ENCODE measurements at places on chromosomes 4 and X. TPM values are rescaled to one million over a fixed set of nuclear protein-coding genes. Genes with fewer than 3 reads are reported as not detected.
A peak's percentile ranks its signal among the peaks of the same experiment; 100 is the strongest.

- H3K27me3 ChIP-seq: no peaks in the 10 kb centered on the region
- no peaks in the 10 kb centered on the region for H3K36me3 ChIP-seq
- H3K4me3 ChIP-seq: no peak overlapping the region
- no peak for DNase-seq
These were observed 104.2 kb upstream of the TLR2 start for GRCh38 chr4:153579872-153580271.

GRCh38 chr4:105246712-105247111 lies 100.0 kb downstream of the TET2 start:
- H3K36me3 ChIP-seq: peaks cover 6% of the 10 kb centered on the region
- no peak for DNase-seq
- no peaks in the 10 kb centered on the region for H3K4me1 ChIP-seq
- H3K4me3 ChIP-seq: no peak overlapping the region
- H3K27ac ChIP-seq: no peak overlapping the region

- no peaks in the 10 kb centered on the region for H3K4me1 ChIP-seq
- no peak overlapping the region for H3K27ac ChIP-seq
- no peak for DNase-seq
- H3K36me3 ChIP-seq: no peaks in the 10 kb centered on the region
- no peaks in the 10 kb centered on the region for H3K27me3 ChIP-seq
These were observed 71.8 kb downstream of the RTL9 start for GRCh38 chrX:110430293-110431076.

DNA sequence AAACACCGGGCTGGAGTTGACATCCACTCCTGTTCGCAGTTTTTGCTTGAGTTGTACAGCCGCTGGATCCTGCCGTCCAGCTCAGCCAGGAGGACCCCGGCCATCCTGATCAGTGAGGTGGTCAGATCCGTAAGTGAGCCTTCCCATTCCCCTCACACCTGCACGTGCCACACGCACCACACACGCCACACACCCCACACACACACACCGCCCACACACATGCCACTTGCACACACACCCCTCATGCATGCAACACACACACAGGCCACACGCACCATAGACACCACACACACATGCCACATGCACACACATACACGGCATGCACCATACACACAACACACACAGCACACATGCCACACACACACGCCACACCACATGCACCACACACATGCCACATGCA lies 20.1 kb upstream of the MSANTD1 start:
- H3K27ac ChIP-seq: no peak overlapping the region
- H3K4me1 ChIP-seq: no peaks in the 10 kb centered on the region
- H3K4me3 ChIP-seq: no peak overlapping the region
- H3K27me3 ChIP-seq: no peaks in the 10 kb centered on the region
- no peak for DNase-seq

GRCh38 chr4:159937595-159937994 lies 834.7 kb downstream of the RAPGEF2 start:
- DNase-seq: no peak
- H3K4me1 ChIP-seq: no peaks in the 10 kb centered on the region
- H3K36me3 ChIP-seq: no peaks in the 10 kb centered on the region
- no peaks in the 10 kb centered on the region for H3K27me3 ChIP-seq
- no peak overlapping the region for H3K27ac ChIP-seq

DNA sequence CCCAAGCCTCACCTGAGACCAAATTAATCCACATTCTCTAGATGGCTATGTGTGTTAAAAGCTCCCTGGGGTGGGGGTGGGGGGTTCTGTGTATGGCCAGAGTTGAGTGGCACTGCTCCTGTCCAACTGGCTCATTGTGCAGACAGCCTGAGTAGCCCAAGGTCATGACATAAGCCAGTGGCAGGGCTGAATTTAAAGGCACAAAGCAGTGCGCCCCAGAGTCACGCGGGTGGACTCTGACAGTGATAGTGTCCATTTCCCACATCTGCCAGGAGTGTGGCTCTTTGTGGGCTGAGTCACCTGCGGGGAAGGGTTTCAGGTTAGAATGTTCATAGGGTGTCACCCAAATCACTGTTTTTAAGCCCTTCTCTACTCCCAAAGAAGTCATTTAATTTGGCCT lies 45.4 kb downstream of the SCD5 start:
- DNase-seq: peak; percentile 34
- H3K4me3 ChIP-seq: no peak overlapping the region
- peak overlapping the region; percentile 70 for H3K27ac ChIP-seq

DNA sequence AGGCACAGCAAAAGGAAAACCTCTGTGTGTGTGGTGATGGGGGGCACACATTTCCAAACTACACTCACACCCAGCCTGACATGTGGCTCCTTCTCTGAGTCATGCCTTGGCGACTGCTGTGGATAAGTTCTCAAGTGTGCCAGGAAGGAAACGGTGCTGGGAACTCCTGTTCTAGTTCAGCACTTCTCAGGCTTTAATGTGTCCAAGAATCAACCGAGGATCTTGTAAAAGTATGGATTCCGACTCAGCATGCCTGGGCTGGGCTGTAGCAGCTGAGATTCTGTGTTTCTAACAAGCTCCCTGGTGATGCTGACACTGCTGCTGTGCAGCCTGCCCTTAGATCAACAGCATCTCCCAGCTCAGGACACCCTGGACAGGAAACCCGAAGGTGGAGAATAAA lies 20.2 kb downstream of the CLNK start:
- no peak overlapping the region for H3K4me3 ChIP-seq
- no peaks in the 10 kb centered on the region for H3K4me1 ChIP-seq
- no peaks in the 10 kb centered on the region for H3K27me3 ChIP-seq
- H3K36me3 ChIP-seq: no peaks in the 10 kb centered on the region
- no peak overlapping the region for H3K27ac ChIP-seq

NEUROG2 gene
- not detected for total RNA-seq

CFI gene
- 58.5 TPM for total RNA-seq

FGFBP2 gene
- total RNA-seq: 0.81 TPM

Data from thyroid gland (tissue), 4 donors.